NCI-H2107 (cell line): ENCODE measurements at places on chromosomes 11 and 22.

- DNase-seq: no peak
These were observed 58.1 kb downstream of the DDI1 start for GRCh38 chr11:104094576-104094975.

DNA sequence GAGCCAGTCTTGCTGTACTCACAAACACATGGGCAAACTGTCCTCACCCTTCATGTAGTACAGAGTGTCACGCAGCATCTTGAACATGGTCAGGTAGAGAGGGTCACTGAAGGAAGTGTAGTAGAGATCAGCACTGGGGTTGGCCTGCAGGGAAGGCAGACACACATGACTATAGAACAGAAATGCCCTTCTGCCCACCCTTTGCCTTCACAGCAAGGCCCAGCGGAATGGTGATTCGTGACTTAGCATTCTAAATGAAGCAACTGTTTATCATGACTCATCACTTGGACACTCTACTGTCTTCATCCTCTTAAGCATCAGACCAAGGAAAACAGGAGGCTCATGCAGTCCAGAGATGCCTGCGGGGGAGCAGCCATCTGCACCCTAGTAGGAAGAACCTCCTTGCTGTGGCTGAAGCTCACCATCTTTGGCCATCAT is 33.4 kb downstream of the SERPIND1 start:
- no peak for DNase-seq

GRCh38 chr22:32917577-32918354 is 116.3 kb downstream of the TIMP3 start:
- no peak for DNase-seq

DNA sequence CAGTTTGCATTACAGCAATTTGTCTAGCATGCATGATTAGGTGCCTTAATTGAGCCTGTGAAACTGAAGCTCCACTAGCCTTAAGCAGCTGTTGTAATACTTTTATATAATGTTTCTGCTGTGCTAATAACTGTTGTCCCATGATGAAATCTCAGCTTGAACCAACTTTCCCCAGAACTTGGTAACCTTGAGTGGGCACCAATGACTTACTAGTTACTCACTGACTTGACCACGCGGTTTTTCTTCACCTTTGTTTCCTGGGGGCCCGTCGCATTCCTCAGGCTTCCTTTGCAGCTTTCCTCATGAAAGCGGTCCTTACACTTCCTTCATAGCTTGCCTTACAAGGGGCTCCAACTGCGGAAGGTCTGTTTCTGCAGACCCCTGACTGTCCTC is 11.2 kb upstream of the GLYATL1 start:
- DNase-seq: no peak

DNA sequence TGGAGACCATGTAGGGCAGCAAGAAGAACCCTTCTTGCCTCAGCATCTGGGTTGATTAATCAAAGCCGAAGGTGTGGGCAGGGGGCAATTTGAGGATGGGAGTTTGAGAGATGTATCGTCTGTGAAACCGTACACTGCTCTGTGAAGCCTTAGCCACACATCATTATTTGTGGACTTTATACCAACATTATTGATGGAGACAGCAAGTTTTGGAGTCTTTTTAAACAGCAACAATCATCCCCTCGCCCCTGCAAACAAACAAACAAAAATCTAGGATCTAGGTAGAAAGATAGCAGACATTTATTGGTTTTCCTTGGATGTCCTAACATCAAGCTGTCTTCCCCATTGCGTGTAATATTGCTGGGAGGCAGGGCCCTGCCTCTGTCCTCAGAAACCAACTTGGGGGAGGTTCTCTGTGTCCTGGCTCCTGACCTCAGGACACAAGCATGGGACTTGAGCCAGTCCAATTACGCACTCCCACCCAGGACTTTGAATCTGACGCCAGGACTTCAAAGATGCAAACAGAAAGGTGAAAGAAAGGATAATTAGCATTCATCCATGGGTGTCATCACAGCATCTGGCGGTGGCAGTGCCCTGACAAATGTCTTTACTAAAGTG is 61.6 kb upstream of the PLET1 start:
- DNase-seq: no peak

GRCh38 chr11:116328391-116328790 is 444.4 kb downstream of the BUD13 start:
- no peak for DNase-seq

DNA sequence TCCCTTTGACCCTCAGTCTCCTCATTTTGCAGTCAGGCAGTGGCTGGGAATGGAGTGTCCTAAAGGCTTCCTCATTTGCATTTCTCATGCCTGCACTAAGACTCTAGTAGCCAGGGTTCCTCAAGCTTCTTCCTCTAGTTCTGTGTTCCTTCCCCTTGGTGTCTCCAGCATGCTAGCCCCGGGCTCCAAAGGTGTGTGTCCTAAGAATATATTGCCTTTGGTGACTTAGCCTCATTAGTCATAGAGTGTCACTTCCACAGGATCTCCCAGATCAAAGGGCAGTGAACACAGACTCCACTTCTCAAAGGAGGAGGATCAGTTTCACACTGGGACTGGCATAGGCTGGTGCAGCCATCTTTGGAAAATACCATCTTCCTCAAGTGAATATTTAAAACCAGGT is 21.4 kb upstream of the ACER3 start:
- no peak for DNase-seq

GRCh38 chr11:76094740-76095139 is 111.6 kb downstream of the WNT11 start:
- DNase-seq: no peak

- no peak for DNase-seq
These were observed 53.7 kb downstream of the ARFGAP3 start for GRCh38 chr22:42803389-42803788.

- DNase-seq: no peak
These were observed 4.7 kb downstream of the DPP3 start for GRCh38 chr11:66484806-66485380.
